ENCODE measurements at places on chromosomes 5 and 9. TPM values are rescaled to one million over a fixed set of nuclear protein-coding genes. Genes with fewer than 3 reads are reported as not detected.

GLT6D1 gene
- total RNA-seq: not detected

SARDH gene
- total RNA-seq: 2.7 TPM

PTGER4 gene
- 65.2 TPM for total RNA-seq

DNA sequence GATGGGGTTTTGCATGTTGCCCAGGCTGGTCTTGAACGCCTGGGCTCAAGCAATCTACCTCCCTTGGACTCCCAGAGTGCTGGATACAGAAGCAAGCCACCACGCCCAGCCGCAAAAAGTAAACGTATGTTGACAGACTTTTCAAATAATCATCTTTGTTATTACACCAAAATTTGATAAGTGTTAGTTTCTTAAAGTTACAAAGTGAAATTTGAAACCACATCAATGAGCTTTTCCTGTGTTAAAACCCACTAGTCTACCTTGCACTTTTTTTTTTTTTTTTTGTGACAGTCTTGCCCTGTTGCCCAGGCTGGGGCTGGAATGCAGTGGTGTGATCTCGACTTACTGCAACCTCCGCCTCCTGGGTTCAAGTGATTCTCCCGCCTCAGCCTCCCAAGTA, 29.9 kb downstream of the SPACA9 start:
- no peak overlapping the region for H3K27ac ChIP-seq
- peaks cover 11% of the 10 kb centered on the region for H3K36me3 ChIP-seq
- DNase-seq: no peak
- H3K27me3 ChIP-seq: no peaks in the 10 kb centered on the region
- no peak overlapping the region for H3K4me3 ChIP-seq
- H3K4me1 ChIP-seq: peaks cover 12% of the 10 kb centered on the region

LURAP1L gene
- not detected for total RNA-seq

GRCh38 chr9:120158221-120158620, 421.7 kb downstream of the CDK5RAP2 start:
- no peak overlapping the region for H3K4me3 ChIP-seq
- no peak overlapping the region for H3K27ac ChIP-seq

- H3K27ac ChIP-seq: no peak overlapping the region
- H3K4me1 ChIP-seq: no peaks in the 10 kb centered on the region
Observed at GRCh38 chr5:149886060-149886459, 58.5 kb downstream of the PDE6A start.

DNA sequence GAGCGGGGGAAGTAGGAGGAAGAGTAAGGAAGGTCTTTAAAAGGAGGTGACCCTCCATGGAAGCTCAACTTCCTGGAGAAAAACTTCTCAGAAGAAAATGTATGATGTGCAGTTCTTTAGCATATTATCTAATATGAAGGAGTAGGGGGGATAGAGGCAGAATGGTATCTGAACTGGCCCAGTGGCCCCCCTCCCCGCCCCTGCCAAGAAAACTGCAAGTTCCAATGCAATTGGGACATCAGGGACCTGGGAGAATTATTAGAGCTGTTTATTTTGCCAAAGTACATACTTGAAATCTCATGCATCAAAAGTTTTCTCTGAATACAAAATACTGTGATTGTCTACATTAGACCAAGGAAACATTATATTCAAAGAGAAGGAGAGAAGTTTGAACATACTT, 40.6 kb upstream of the GAS1 start:
- no peak overlapping the region for H3K27ac ChIP-seq
- H3K4me1 ChIP-seq: no peaks in the 10 kb centered on the region
- no peak overlapping the region for H3K4me3 ChIP-seq
- peaks cover 21% of the 10 kb centered on the region for H3K27me3 ChIP-seq
- DNase-seq: no peak
- no peaks in the 10 kb centered on the region for H3K36me3 ChIP-seq

GPX8 gene
- not detected for total RNA-seq

CWC27 gene
- total RNA-seq: 33.6 TPM

- no peaks in the 10 kb centered on the region for H3K36me3 ChIP-seq
- H3K27me3 ChIP-seq: peaks cover 30% of the 10 kb centered on the region
- peak; percentile 48 for DNase-seq
- H3K27ac ChIP-seq: no peak overlapping the region
Observed at GRCh38 chr5:113378959-113379541, 55.7 kb downstream of the TSSK1B start.

- no peaks in the 10 kb centered on the region for H3K36me3 ChIP-seq
- no peaks in the 10 kb centered on the region for H3K27me3 ChIP-seq
- no peak overlapping the region for H3K27ac ChIP-seq
- DNase-seq: no peak
- H3K4me1 ChIP-seq: no peaks in the 10 kb centered on the region
Observed at GRCh38 chr5:125179612-125180011, 433.2 kb upstream of the ZNF608 start.

DNA sequence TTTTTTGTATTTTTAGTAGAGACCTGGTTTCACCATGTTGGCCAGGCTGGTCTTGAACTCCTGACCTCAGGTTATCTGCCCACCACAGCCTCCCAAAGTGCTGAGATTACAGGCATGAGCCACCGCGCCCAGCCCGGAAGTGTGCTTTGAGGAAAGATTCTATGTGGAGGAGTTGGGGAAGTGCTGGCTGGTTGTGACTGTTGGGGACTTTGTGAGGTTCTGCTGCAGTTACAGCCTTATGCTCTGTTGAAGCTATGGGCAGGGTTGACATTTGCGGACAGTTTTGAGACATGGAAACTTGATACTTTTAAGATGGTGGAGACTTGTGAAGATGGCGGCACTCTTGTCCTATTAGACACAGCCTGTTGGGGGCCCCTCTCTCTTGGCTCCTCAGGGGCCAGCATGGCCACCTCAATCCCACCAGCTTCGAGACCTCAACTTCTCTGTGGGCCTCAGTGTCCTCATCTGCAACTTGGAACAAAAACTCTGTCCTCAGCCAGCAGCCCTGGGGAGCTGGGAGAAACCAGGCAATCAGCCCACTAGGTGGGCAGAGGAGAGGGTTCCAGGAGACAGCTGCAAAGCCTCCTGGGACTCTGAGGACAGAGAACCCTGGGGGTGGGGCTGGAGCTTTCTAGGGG, 24.9 kb downstream of the C9orf50 start:
- H3K36me3 ChIP-seq: no peaks in the 10 kb centered on the region
- no peak overlapping the region for H3K27ac ChIP-seq
- DNase-seq: no peak
- H3K4me3 ChIP-seq: no peak overlapping the region

TMED7 gene
- total RNA-seq: 41.6 TPM

GRCh38 chr5:20286512-20286911, 298.5 kb upstream of the CDH18 start:
- H3K27me3 ChIP-seq: no peaks in the 10 kb centered on the region
- H3K27ac ChIP-seq: no peak overlapping the region

PCDHA11 gene
- not detected for total RNA-seq

GRCh38 chr5:106963630-106964029, 707.1 kb downstream of the EFNA5 start:
- H3K36me3 ChIP-seq: no peaks in the 10 kb centered on the region
- no peak overlapping the region for H3K4me3 ChIP-seq
- no peak for DNase-seq
- no peak overlapping the region for H3K27ac ChIP-seq
- H3K4me1 ChIP-seq: no peaks in the 10 kb centered on the region

GRCh38 chr5:112116371-112116770, 302.7 kb downstream of the EPB41L4A start:
- no peaks in the 10 kb centered on the region for H3K36me3 ChIP-seq
- peaks cover 10% of the 10 kb centered on the region for H3K27me3 ChIP-seq
- H3K4me3 ChIP-seq: no peak overlapping the region
- no peak overlapping the region for H3K27ac ChIP-seq

FKTN gene
- 15.8 TPM for total RNA-seq

DNA sequence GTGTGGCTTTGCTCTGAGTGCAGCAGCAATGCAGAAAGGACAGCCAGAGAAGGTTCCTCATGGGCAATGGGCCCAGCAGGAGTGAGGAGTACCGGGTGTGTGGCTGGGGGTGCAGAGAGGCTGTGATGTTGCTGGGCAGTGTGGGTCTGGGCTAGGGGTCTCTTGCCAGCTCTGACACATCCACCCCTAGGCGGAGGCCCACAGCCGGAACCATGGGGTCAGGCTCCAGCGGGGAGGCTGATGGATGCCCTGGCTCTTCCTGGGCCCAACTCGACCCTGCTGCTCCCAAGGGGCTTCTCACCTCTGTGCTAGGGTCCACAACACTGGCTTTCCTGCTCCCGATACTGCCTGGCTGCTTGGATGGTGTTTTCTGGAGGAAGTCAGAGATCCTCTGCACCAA, 19.9 kb downstream of the TBC1D9B start:
- no peak overlapping the region for H3K4me3 ChIP-seq
- H3K4me1 ChIP-seq: no peaks in the 10 kb centered on the region
- peaks cover 55% of the 10 kb centered on the region for H3K36me3 ChIP-seq
- DNase-seq: no peak
- no peak overlapping the region for H3K27ac ChIP-seq
- H3K27me3 ChIP-seq: no peaks in the 10 kb centered on the region

- H3K27me3 ChIP-seq: peaks cover 52% of the 10 kb centered on the region
- peak within 1 kb of the TSS; percentile 54 for H3K4me3 ChIP-seq
- H3K36me3 ChIP-seq: no peaks in the 10 kb centered on the region
- peaks cover 14% of the 10 kb centered on the region for H3K4me1 ChIP-seq
- DNase-seq: peak; percentile 52
Observed at GRCh38 chr5:120463991-120464626, at the start of gene PRR16. Gene PRR16 (plus strand): TSS chr5:120464300.

- no peaks in the 10 kb centered on the region for H3K36me3 ChIP-seq
- peaks cover 88% of the 10 kb centered on the region for H3K27me3 ChIP-seq
- H3K4me1 ChIP-seq: peaks cover 21% of the 10 kb centered on the region
- H3K4me3 ChIP-seq: peak overlapping the region; percentile 61
- H3K27ac ChIP-seq: no peak overlapping the region
- DNase-seq: no peak
Observed at GRCh38 chr5:88888848-88889188, 5.8 kb upstream of the MEF2C start.

DNA sequence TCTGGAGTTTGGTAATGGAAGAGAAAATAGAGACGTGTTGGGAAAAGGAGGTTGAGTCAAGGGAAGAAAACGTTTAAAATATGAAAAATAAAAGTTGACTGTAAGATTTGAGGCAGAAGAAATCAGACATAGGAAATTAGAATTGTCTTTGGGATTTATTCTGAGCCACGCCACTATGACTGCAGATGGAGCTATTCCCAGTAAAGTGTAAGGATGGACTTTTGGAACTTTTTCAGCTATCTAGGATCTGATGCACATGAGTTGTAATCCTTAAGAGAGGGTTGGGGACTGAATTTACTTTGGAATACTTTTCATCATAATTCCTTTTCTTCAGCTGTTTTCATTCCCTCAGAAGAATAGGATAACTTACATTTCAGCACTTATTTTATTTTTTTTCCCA, 336.7 kb downstream of the FAM170A start:
- H3K27me3 ChIP-seq: no peaks in the 10 kb centered on the region
- no peak overlapping the region for H3K27ac ChIP-seq
- no peaks in the 10 kb centered on the region for H3K36me3 ChIP-seq
- H3K4me1 ChIP-seq: no peaks in the 10 kb centered on the region
- no peak overlapping the region for H3K4me3 ChIP-seq

LCN1 gene
- not detected for total RNA-seq

DNA sequence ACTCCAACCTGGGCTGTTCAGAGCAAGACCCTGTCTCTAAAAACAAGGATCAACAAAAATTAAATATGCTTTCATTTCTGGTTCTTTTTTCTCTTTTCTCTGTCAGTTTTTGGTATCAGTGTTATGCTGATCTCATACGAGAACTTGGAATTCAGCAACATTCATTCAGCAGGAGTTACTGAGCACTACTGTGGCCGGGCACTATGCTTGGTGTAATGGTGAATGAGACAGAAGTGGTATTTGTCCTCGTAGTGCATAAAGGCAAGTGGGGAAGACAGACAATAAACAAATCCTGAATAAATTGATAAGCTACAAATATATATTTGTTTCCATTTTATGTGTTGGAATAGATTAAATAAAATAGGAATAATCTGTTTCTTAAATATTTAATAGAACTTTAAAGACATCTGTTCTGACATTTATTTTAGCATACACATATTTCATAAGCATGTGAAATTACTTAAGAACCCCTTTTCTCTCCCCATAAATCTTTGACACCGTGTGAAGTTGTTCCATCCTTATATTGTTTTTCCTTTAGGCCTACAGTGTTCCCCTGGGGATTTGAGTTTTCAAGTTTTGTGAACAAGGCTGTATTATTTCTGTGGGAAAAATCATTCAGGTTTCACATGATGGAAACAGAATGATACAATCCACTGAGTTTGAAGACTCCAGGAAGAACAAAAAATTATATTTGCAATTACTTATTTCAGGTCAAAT, 24.6 kb downstream of the UBAP1 start:
- H3K27me3 ChIP-seq: no peaks in the 10 kb centered on the region
- DNase-seq: no peak
- no peak overlapping the region for H3K4me3 ChIP-seq
- no peak overlapping the region for H3K27ac ChIP-seq
- peaks cover 26% of the 10 kb centered on the region for H3K4me1 ChIP-seq

ANKRD34B gene
- not detected for total RNA-seq

DNA sequence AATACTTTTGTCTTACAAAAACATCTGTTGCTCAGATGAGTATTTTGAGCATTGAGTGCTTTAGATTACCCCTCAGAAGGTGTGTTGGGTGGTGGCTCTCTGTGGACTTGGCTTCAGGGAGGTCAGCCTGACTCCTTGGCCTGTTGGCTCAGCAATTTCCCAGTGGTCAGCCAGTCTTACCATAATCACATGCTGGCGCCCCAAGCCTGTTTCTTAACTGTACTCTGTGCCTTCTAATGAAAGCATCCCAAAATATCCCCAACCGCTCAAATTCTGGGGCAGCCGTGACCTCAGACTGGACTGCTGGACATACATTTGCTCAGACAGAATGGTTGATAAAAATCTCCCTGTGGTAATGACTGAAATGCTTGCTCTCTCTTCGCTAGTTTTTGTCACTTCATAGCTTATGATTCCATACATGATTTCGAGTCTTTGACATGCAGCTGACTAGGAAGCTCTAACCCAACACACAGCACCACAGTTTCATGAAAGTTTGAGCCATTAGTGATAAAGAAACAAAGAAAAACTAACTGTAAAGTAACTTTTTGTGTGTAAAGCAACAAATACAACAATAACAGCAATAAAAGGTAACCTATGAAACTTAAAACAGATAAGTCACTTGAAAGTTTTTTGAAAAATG, 562.2 kb upstream of the MEF2C start:
- H3K4me1 ChIP-seq: no peaks in the 10 kb centered on the region
- no peaks in the 10 kb centered on the region for H3K27me3 ChIP-seq
- no peak for DNase-seq
- H3K4me3 ChIP-seq: no peak overlapping the region

All from activated naive CD8-positive, alpha-beta T cell treated with anti-CD3 and anti-CD28 coated beads for 36 hours (primary cell).